Panc1 (cell line): ENCODE measurements at places on chromosomes 7 and 10. TPM values are rescaled to one million over a fixed set of nuclear protein-coding genes. Genes with fewer than 3 reads are reported as not detected.

- no peak overlapping the region for H3K27ac ChIP-seq
- no peak overlapping the region for H3K4me3 ChIP-seq
- DNase-seq = no peak
- H3K36me3 ChIP-seq = no peaks in the 10 kb centered on the region
These were observed 87.8 kb upstream of the LRRC4 start for GRCh38 chr7:128119036-128119435.

DNA sequence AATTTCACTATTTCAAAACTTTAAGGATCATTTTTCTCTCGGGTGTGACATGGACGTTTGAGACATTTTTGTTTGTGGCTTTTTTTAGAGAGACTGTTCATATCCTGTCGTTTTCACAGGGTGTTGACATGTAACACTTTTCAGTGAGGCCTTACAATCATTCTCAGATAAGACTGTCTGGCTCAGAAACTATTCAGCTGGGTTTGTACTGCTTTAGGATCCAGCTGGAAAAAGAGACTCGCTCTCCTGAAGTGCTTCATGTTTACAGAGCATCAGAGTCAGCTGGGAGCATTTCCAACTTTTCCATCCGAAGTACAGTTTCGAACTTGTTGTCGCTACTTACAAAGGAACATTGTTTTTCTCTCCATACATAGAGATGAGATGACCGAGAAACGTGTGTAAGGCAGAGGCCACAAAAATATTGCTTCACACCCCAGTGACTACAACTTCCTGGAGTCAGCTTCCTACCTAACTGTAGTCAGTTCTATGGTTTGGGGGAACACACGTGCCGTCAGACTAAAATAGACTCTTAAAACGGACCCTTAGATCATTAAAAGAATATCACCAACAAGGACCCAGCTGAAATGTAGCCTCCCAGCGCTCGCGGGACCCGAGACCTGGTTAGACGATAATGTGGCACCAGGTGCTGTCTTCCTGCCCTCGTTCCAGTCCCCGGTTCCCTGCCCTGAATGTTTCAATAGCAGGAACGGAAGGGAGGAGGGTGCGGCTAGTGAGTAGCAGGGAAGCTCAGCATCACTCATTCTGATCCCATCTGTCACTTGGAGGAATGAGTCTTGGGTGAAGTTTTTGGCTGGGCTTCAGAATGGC, 78.0 kb downstream of the MKI67 start:
- H3K36me3 ChIP-seq = no peaks in the 10 kb centered on the region
- no peak for DNase-seq
- H3K4me3 ChIP-seq = no peak overlapping the region
- no peak overlapping the region for H3K27ac ChIP-seq

Gene C10orf71
- total RNA-seq = not detected

DNA sequence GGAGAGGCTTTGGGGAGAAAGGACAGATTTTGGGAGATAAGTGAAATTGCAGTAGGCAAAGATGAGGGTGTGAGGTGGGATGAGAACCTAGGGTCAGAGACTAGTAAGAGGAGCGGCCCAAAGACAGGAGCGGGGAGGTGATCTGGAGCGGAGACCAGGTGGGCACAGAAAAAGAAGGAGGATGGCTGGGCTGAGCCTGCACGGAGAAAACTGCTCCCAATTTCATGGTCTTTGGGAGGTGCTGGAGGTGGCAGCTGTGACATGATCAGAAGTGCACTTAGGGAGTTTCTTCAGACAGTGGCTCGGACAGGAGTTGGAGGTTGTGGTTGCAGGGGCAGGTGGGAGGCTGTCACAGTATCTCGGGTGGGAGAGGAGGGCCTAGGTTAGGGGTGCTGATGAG, 232.8 kb downstream of the SKAP2 start:
- H3K27ac ChIP-seq = no peak overlapping the region
- H3K36me3 ChIP-seq = no peaks in the 10 kb centered on the region
- H3K27me3 ChIP-seq = peaks cover 12% of the 10 kb centered on the region; the same call in 1 of the 2 replicates

GRCh38 chr10:18822156-18822555, 162.9 kb downstream of the ARL5B start:
- DNase-seq = no peak
- H3K27ac ChIP-seq = no peak overlapping the region
- H3K4me3 ChIP-seq = no peak overlapping the region
- H3K4me1 ChIP-seq = no peaks in the 10 kb centered on the region

Gene SNCG
- total RNA-seq = 5.2 TPM

- H3K4me3 ChIP-seq = no peak overlapping the region
- no peaks in the 10 kb centered on the region for H3K27me3 ChIP-seq
- H3K36me3 ChIP-seq = peaks cover 27% of the 10 kb centered on the region
These were observed 60.0 kb downstream of the WAC start for GRCh38 chr10:28592953-28593352.

DNA sequence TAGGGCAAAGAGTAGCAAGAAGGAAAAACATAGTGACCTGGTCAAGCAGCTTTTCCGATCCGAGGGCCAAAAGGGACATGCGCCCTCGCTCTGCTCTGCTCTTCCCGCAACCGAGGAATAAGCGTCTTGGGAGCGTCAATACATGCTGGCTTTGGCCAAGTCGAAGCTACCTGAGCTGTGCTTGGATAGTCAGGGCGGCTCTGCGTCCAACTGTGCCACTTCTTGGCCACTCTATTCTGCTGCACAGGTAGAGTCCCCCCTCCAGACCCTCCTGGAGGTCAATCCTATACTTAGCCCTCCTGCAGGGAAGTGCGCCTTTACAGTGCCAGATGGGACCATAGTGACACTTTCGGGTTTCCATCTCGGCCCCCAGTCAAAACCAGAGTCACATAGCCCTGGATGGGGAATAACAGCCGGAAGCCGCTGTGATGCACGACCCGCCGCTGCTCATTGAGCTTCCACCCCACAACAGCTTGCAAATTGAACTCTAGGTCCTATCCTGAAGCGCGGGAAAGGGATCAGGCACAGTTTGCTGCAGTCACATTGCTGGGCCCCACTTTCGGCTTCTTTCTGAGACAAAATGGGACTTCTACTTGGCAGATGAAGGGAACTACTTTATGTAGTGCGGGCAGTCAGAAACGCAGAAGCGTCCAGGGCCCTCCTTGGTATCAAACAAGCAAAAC, 1.1 kb upstream of the HPSE2 start:
- H3K27me3 ChIP-seq = peaks cover 33% of the 10 kb centered on the region
- no peak overlapping the region for H3K27ac ChIP-seq
- no peaks in the 10 kb centered on the region; the same call in 1 of the 2 replicates for H3K4me1 ChIP-seq

DNA sequence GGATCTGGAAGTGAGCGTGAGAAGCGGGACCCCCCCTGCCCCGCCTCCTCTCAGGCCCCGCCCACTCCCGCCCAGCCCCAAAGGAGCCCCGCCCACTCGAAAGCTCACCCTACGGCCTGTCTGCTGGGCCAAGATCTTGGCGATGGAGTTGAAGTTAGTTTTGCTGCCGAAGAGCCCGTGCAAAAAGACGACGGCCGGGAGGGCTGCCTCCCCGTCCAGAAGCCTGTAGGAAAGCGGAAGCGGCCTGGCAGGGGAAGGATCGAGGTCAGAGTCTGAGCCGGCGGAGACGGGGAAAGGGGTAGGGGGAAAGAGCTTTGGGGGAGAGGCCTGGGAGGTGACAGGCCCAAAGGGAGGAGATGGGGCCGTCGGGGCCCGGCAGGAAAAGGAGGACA, 386 bp downstream of the ABHD11 start:
- H3K4me1 ChIP-seq = peaks cover 59% of the 10 kb centered on the region
- DNase-seq = no peak
- H3K27ac ChIP-seq = peak overlapping the region; percentile 93
- peaks cover 5% of the 10 kb centered on the region; the same call in 1 of the 2 replicates for H3K36me3 ChIP-seq

DNA sequence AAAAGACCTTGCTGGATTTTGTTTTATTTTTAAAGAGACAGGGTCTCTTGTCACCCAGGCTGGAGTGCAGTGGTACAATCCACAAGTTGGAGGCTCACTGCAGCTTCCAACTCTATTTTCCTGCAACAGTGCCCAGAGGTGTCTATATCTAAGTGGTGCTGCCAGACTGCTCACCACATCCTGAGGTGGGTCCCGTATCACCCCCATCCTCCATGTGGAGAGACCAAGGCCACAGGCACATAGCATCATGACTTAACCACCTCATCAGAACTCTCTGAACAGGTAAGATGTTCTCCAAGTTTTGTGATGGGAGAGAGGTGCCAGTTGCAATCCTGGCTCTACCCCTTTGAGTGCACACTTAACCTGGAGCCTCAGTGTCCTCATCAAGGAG, 98.2 kb downstream of the RNF216 start:
- no peak overlapping the region for H3K4me3 ChIP-seq
- H3K27ac ChIP-seq = no peak overlapping the region
- H3K4me1 ChIP-seq = peaks cover 4% of the 10 kb centered on the region; the same call in 1 of the 2 replicates

GRCh38 chr7:45129181-45129800, 17.8 kb upstream of the TBRG4 start:
- no peaks in the 10 kb centered on the region for H3K36me3 ChIP-seq
- no peaks in the 10 kb centered on the region for H3K4me1 ChIP-seq
- DNase-seq = no peak
- H3K4me3 ChIP-seq = no peak overlapping the region

DNA sequence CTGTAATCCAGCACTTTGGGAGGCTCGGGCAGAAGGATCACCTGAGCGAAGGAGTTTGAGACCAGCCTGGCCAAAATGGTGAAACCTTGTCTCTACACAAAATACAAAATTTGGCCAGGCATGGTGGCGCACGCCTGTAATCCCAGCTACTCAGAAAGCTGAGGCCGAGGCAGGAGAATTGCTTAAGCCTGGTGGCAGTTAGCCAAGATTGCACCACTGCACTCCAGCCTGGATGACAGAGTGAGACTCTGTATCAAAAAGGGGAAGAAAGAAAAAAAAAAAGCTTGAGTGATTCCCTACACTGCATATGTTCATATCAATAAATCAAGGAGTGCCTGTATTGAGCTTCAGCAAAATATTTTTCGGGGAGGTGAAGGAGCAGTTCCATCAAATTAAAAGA, 45.8 kb upstream of the SRRM3 start:
- H3K36me3 ChIP-seq = no peaks in the 10 kb centered on the region
- no peaks in the 10 kb centered on the region for H3K27me3 ChIP-seq
- H3K4me3 ChIP-seq = no peak overlapping the region
- H3K27ac ChIP-seq = no peak overlapping the region

Gene PTF1A
- total RNA-seq = not detected
